ENCODE measurements at places on chromosomes 1 and 21.

DNA sequence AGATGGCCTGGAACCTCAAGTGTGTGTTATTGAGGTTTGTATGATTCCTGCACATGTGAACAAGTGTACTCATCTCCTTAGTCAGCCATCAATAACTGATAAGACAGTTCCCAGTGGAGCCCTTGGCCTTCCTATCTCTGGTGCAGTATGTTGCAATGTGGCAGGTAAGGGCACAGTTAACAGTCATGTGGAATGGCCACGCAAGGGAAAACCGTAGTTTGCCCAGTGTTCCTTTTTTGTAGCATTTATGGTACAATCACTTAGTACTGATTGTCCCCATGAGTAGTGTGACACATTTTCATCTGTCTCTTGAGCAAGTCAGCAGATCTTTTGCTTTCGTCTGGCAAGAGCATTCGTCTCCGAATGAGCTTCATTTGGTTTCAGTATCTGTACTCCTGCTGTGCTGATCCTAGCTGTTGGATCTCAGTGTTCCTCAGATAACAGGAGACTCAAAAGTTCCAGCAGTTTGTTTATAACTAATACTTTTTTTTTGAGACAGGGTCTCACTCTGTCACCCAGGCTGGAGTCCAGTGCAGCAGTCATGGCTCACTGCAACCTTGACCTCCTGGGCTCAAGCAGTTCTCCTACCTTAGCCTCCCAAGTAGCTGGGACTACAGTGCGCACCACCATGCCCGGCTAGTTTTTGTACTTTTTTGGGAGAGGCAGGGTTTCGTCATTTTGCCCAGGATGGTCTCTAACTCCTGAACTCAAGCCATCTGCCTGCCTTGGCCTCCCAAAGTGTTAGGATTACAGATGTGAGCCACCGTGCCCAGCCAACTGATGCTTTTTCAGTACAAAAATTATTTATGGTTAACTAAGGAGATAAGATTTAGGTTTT is 8.2 kb downstream of the CTPS1 start:
- DNase-seq, result no peak

GRCh38 chr1:29960156-29960755 is 723.9 kb downstream of the PTPRU start:
- no peak for DNase-seq

GRCh38 chr1:104780470-104781078 is 1030.9 kb downstream of the AMY1C start:
- DNase-seq, result peak; percentile 34

DNA sequence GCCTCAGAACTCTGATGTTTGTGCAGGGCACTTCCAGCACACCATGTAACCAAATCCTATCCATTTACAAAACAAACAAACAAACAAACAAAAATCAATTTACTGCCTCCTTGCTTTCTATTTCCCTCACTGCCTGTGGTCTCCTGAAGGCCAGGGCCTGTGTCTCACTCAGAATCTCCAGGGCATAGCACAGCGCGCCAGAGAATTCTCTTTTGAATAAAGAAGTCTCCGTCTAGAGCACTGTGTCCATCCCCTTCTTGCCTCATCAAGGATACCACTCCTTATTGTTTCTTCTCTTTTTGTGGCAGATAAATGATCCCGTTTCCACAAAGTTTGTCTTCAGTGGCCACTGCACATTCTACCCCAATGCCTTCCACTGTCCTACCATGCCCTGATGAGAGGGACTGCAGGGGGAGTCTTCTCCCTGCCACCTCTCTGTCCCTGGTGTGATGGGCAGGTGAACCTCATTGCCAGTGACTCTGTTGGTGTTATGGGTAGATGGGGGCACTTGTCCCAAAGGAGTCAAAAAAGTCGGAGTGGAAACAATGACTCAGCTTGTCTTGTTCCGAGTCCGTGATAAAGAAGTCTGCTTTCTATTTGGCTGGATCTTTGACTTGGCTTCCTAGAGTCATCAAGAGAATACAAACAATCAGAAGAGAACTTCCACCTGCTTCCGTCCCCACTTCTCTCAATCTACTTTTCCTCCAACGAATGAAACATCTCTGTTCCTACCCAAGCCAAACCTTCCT is 30.0 kb downstream of the XCL2 start:
- DNase-seq, result no peak

GRCh38 chr1:172906778-172907592 is 143.8 kb downstream of the TNFSF18 start:
- DNase-seq, result peak; percentile 97

- no peak for DNase-seq
These were observed 2.7 kb downstream of the EPHX1 start for GRCh38 chr1:225812488-225813213.

DNA sequence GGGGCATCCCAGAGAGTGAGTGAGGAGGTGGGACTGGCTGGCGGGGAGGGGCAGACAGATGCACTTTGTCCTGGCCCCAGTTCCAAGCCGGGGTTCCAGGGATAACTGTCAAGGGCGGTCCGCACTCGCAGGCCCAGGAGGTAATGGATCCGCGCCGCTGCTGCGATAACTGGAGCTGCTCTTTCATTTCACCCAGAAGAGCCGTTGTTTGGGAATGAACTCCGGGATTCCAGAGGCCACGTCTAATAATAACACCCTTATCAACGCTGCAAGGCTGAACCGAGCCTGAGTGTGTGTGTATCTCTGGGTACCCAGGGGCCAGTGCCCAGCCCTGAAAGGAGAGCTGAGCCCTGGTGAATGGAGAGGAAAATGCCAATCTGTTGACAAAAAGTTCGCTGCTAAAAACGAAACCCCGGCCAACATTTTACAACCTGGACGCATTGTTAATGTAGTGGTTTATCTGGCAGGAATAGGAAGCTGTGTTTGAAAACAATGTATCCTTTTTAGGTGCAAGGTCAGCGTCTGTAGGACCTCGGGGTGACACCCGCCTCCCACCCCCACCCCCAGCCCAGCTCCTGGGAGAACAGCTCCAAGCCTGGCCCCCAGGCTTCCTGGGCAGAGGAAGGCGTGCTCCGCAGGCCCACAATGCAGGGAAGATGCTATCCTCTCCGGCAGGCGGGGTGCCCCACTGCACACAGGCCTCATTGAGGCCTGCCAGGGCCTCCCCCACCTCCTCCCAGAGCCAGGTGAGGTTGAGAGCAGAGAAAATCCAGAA is 119.7 kb downstream of the PROX1 start:
- peak; percentile 41 for DNase-seq

DNA sequence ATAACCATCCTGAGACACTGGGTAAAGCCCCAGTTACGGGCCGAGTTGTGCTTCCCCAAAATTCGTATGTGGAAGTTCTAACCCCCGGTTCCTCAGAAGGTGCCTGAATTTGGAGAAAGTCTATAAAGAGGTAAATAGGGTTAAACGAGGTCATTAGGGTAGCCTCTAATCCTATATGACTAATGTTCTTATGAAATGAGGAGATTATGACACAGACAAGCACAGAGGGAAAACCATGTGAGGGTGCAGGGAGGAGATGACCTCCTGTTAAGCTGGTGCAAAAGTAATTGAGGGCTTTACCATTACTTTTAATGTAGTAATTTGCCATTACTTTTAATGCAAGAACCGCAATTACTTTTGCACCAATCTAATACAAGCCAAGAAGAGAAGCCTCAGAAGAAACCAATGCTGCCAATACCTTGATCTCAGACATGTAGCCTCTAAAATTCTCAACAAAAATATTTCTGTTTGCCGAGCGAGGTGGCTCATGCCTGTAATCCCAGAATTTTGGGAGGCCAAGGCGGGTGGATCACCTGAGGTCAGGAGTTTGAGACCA is 260.8 kb downstream of the GPATCH2 start:
- DNase-seq, result no peak

- no peak for DNase-seq
These were observed 72.0 kb upstream of the FAM20B start for GRCh38 chr1:178953538-178954324.

GRCh38 chr1:230827801-230828200 is 40.5 kb downstream of the C1orf198 start:
- DNase-seq, result no peak

- DNase-seq, result no peak
These were observed 144.7 kb downstream of the PCBP3 start for GRCh38 chr21:45788198-45788597.

GRCh38 chr1:166432655-166433054 is 265.9 kb upstream of the FAM78B start:
- no peak for DNase-seq

DNA sequence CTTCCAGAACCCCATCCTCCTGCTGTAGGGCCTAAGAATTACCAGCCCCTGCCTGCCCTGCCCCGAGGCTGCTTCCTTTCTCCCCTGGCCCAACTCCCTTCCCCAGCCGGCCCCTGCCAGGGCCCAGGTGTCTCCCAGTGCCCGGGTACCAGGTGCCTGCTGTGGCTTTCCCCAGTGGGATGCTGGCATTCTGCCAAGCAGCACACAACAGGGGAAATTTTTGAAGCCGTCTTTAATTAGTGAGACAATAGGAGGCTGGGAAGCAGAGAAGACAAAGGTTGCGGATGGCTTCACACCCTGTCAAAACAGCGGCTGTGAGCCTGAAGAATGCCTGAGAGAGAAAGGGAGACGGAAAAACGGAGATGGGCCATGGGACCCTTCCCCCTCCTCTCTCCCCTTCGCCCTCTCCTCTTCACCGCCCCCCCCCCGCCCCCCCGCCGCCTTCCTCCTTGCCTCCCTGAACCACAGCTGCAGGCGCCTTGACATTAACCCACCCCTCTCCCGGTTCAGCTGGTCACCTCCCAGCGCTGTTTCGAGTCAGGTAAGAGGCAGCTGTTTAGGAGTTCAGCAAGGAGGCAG is 33.6 kb downstream of the LRRN2 start:
- peak; percentile 14 for DNase-seq

DNA sequence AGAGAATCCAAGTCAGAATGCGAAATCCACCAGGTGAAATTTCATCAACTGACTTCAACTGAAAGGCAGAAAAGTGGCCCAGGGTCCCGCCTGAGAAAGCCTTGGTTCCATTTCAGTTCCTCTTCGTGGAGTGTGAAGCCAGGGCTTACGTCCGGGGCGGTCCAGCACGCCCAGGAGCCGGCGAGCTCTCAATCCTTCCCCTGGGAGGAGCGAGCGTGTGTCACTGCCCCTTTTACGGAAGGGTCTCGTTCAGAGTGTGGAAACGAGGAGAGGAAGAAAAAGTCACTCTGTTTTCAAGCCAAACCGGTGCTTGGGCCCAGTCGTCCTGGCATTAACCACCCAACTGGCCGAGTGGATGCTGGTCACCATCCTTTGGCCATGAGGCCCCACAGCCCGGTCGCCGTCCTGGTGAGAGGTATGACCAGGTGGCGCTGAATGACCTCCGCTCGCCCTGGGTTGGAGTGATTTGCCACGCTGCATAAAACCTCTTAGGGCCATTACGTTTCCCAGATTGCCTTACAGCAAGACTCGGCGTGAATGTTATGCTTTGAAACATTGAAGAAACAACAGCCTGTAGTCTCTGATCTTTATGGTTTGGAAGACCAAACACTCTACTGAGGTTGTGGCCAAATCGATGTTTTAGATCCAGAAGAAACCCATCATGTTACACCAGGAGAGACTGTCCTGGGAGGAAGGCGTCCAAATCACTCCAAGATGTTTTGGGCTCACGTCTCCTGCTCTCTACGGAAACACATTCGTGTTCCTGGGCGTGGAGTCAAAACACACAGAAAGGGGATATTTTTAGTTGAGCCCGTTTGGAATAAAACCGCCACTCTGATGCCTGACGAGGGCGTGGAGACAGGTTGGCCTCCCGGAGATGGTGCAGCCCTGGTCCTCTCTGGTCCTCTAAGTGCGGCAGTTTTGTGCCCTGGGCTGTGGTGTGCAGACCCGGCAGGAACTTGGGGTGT is 93.6 kb upstream of the ACTRT2 start:
- DNase-seq, result no peak

GRCh38 chr1:53967409-53968124 is 21.4 kb downstream of the LRRC42 start:
- no peak for DNase-seq

DNA sequence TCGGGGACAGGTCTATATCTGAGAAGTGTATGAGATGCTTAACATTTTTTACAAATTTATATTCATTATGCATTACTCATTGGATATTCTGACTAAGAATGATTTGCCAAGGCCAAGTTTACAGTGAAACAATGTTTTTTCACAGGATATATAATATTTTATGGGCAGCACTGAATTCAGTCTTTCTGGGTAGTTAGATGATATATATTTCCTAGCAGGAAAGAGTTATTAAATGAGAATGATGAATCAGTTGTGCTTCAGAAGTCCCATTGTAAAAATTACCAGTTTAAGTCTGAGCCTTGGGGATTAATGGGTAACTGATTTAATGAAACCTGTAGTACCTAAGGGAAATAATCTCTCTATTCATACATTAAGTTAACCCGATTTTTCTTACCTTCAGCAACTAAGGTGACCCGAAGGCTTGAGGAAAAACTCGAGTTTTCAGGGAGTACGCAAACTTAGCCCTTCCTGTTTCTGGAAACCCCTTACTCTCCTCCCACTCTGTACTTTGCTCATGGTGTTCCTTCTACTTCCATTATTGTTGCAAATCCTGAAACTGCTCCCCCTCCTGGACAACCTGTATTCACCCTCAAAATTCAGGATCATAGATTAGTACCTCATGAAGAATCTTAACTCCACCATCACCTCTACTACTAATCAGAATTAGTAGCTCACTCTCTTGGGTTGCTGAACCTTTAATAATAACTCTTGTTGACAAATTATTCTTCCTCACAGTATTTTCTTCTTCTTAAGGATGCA is 135.1 kb downstream of the AK5 start:
- DNase-seq, result peak; percentile 66

GRCh38 chr1:81578867-81579266 is 221.9 kb upstream of the ADGRL2 start:
- no peak for DNase-seq

GRCh38 chr1:30524840-30525617 is 198.4 kb downstream of the MATN1 start:
- DNase-seq, result no peak

GRCh38 chr1:230622151-230622550 is 20.1 kb upstream of the COG2 start:
- DNase-seq, result no peak

- DNase-seq, result peak; percentile 11
These were observed 229.2 kb downstream of the RHOU start for GRCh38 chr1:228964178-228965089.

- DNase-seq, result peak; percentile 86
These were observed 10.2 kb downstream of the SPSB1 start for GRCh38 chr1:9302745-9303524.
